GM12864 (cell line): ENCODE measurements at places on chromosomes 4 and X.

DNA sequence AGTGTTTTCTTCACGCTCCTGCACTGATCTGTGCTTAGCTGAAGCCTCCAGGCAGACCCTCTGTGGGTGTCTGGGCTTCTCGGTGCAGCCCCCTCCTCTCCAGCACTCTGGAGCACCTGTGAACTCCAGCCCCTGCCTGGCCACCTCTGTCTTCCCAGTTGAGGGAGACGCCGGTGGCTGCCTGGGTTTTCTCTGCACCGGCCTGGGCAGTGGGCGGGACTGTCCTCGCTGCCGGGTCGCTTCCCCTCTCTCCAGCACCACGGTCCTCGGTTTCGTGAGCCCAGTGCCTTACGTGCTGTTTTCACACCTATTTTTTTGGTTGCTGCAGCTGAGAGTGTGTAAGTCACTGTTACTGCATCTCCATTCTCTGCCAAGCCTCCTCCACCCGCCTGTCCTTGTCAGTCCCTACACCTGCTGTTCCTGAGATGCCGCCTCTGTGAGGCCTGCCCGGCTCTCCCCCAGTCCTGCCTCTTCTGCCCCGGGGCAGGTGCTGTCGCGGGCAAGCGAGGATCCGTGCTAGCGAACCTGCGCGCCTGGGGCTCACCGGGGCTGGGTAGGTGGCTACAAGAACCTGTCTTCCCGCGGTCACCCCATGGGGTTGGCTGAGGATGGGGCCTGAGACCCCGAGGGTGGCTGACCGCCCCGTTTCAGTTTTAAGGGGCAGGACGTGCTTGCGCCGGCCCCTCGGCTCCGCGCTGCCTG is 2.4 kb upstream of the FGFRL1 start:
- DNase-seq = no peak

- DNase-seq = no peak
Observed at GRCh38 chr4:189001283-189001970, 862.2 kb downstream of the TRIML1 start.

- no peak for DNase-seq
Observed at GRCh38 chr4:67576059-67576466, 17.5 kb downstream of the STAP1 start.

DNA sequence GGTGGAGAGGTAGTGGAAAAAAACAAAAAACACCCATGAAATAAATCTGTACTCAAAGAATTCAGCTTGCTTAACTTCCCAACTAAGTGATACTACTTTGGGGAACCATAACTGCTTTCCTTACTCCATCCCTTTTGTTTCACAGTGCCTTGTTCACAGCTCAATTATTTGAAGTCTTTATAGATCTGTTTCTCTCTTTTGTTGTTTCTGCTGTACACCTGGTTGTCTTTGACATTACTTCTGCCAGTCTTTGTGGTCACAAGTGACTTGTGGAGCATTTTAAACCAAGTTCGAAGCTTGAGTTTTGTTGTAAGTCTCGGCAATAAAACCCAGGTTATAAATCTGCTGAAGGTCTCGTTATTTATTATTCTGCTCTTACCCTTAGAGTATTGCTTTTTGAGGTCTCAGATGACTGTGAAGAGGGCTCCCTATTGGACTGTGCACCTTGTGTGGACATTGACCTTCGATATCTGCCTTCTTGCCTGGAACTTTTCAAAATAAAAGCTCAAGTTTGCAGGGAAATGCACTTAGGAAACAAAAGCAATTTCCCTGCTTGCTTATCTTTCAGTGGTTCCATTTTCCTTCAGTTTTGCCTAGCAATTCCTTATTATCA is 59.8 kb downstream of the ANK2 start:
- no peak for DNase-seq

DNA sequence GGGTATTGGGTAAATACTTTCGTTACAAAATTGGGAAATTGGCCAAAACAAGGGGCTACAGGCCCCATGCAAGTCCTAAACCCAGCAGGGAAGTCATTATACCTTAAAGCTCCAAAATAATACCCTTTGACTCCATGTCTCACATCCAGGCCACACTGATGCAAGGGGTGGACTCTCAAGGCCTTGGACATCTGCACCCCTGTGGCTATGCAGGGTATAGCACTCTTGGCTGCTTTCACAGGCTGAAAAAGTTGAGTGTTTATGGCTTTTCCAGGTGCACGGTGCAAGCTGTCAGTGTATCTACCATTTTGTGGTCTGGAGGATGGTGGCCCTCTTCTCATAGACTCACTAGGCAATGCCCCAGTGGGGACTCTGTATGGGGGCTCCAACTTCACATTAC is 326.5 kb downstream of the TEX13C start:
- DNase-seq = no peak

- no peak for DNase-seq
Observed at GRCh38 chr4:100929758-100930157, 411.9 kb upstream of the EMCN start.

DNA sequence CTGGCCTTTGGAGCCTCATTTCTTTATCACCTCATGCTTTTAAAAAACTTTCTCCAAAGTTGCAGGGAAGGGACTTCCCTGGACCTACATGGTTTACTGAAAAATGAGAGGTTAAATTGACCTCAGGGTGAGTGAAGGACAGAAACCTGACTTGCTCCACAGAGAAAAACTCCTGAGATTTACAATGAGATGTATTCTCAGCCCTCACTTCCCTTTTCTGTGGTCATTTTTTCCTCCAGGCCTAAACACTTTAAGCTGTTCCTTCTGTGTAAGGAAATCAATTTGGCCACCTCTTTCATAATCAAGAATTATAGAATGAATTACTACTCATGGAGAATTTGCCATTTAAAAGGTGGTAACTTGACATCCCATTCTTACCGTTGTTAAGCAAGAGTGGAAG is 77.9 kb downstream of the HPGD start:
- no peak for DNase-seq

DNA sequence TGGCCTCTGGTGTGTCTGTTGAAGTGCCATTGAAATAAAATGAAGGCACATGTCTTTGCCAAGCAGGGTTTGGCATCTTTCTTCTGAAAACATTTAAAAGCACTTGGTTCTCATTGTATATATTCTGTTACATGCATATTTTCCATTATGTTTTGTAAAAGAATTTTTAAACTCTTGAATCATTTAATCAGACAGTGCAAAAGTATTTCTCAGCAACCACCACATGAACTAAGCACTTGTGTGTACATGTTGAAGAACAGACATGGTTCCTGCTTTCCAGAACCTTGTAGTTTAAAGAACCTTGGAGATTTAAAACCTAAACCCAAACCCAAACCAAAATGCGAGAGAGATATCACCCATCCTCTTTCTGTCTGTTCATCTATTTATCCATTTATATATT is 220.3 kb upstream of the GIMD1 start:
- no peak for DNase-seq

DNA sequence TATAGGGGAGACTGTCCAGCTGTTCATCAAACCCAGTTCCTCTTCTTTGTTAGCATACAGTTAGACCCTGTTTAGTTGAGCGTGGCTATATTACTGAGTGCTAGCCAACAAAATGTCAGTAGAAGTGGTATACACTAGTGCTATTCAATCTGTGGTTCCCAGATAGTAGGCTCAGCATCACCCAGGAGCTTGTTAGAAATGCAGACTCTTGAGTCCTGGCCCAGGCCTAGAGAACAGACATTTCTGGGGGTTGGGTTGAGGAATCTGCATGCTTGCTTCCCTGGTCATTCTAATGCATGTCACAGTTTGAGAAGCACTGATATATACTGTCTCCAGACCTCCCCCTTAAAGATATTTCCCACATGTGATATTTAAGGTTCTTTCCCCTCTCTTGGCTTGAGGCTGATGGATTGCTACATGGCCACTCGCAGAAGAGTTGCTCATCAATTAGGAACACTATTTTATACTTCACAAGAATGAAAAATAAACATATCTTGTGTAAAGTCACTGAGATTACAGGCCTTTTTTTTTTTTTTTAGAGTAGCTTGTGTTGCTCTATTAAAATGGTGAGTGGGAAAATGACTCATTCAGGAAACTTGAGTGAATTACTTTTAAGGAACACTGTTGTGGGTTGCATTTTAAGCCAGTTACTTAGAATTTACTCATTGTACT is 289.0 kb downstream of the STIM2 start:
- no peak for DNase-seq

DNA sequence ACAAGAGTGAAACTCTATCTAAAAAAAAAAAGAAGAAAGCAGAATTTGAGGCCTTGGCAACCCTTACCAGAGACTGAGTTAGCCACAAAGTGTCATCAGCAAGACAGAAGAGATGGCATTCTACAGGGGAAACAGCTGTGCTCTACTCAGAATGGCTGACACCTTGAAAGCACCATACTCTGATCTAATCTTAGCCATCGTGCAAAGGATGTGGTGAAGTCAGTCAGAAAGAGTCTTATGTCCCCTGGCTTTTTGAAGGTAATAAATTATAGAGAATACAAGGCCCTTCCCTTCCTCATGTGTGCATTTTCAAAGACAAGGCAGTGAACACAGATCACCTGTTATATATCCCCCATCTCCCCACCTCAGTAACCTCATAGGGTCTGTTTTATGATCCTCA is 13.2 kb downstream of the CLNK start:
- DNase-seq = peak; percentile 79

GRCh38 chr4:21952549-21952948 is 4.0 kb upstream of the KCNIP4 start:
- no peak for DNase-seq
